Osteoblast (primary cell): ENCODE measurements at places on chromosomes 11 and 22. TPM values are rescaled to one million over a fixed set of nuclear protein-coding genes. Genes with fewer than 3 reads are reported as not detected.

Gene OR2D2
- total RNA-seq = 0.36 and 0.88 TPM in 2 replicates

DNA sequence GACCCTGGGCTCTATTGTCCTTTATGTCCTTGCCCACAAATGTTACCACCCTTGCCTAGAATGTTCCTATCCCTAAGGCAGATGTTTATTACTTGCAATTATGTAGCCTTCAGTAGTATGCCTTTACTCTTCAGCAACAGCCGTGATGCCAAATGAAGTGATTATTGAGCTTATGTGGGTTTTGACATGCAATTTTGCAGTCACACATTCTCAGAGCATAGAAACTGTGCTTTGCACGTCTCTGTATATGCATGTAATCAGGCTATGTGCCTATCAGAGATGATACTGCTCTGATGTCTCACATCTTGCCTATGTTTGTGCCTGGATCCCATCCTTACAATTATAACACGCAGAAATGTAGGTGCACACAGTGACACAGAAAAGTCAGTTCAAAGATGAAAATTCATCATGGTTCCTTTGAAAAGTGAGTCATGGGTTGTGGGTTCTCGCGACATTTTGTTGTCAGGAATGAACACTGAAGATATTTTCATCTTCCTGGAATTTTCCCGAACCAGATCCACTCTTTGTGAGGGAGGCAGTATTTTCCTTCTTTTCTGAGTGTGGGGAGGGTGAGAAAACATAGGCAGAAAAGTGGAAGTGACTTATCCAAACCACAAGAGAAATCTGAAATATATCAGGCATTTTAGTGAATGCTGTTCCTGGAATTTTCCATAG, 81.1 kb downstream of the BMAL1 start:
- no peak for DNase-seq

DNA sequence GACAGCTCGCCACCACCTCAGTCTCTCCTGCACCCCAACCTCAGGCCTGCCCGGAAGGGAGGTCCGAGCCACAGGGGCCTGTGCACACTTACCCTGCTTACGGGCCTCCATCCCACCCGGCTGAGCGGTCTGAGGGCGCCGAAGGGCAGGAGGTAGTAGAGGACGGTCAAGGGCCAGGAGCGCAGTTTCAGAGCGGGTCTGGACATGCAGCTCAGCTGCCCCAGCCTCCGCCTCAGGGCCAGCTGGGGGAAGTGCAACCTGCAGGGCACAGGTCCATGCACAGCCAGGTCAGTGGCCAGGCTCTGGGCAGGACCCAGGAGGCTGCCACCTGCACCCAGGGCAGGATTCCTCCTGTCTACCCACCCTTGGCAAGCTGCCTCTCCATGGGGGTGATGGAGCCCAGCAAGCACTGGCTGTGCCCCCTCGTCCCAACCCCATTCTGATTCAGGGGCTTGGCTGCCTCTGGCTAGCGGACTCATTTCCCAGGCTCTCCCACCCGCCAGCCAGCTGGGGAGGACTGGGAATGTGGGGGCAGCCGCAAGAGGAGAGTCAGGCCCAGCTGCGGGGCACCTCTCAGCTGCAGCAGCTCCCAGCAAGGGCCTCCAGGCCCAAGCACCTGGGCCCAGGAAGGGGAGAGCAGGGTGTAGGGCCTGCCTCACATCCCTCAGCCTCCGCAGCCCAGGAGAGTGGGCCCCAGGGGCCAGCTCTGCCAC, 38.3 kb downstream of the PISD start:
- DNase-seq = peak; percentile 61

GRCh38 chr22:35032571-35032970, 33.4 kb upstream of the ISX start:
- no peak for DNase-seq

DNA sequence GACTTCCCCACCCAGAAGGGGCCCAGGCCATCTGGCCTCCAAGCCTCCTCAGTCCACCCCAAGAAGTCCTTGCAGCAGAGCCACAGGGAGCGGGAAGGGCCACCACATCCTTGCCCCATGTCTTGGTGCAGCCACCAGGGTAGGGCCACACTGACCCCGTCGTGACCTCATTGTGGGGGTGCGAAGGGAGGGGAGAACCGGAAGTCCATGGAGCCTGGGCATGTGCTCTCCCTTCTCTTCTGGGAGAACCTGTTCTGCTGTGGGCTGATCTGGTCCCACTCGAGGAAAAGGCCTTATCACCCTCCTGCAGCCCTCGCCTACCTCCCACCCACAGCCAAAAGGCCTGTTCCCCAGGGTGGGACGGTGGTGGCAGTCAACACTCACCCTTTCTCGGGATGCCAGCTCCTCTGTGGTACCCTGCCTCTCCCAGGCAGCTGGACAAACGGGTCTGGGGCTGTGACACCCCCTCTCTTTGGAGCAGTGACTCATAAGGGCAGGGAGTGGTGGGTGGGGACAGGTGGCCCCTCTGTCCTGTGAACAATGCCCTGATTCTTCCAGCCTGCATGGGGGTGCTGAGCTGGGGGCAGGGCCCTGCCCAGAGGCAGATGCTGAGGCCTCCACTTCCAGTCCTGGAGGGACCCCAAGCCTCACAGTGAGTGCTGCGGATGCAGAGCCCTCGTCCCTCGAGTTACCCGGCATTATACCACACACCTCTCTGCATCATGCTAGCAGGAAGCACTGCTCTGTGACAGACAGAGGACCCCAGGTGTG, 14.6 kb upstream of the CTSD start:
- peak; percentile 52 for DNase-seq

Gene ELF5
- total RNA-seq = under 0.01 TPM in 1 of 2 replicates, not detected in the other

DNA sequence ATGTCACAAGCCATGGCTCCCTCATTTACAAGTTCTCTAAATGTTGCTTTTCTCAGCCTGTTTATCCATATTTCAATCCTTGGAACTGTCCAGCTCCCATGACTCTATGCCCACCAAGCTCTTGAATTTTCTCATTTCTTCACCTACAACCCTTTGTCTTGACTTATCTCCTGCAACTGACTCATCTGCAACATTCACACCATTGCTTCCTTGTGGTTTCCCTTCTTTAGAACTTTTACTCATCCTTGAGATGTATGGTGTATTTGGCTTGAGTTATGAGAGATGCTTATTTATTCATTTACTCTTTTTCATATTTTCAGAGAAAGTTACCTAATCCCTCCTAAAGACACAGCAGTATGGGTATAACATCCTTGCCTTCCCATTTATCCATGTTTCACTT, 18.8 kb downstream of the TRIM34 start:
- DNase-seq = no peak

Gene TRIM48
- not detected in 2 replicates for total RNA-seq

Gene DEPDC7
- 13.3 and 14.5 TPM in 2 replicates for total RNA-seq

DNA sequence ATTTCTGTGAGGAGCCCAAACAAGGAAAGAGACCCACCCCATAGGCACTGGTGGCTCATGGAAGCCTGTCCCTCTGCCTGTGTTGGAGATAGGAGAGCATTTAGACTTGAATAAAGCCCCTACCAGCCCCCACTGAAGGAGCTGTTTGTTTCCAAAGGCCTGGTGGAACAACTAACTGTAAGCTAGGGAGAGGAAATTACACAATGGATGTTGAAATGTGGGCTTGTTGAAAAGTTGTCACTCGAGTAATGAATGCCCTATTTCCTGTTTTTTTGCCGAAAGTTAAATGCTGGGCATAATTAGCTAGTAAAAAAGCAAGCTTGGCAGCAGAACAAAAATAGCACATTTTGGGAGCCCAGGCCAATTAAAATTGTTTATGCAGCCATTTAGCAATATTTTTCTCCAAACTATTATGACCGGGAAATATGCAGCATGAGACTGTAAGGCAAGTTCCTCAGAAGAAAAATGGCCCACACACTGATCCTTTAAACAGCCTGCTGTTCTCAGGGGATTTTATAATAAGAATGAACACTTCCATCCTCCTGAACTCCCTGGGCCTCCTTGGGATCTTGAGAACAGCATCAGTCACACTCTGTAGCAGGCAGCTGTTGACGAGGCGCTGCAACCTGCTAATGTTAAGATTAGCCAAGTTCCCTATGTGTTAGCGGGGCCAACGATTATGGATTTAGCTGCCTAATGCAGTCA, 38.6 kb upstream of the LMO2 start:
- no peak for DNase-seq

Gene FLRT1
- total RNA-seq = under 0.01 and 0.29 TPM in 2 replicates
